ENCODE measurements at places on chromosomes 16 and 17.

DNA sequence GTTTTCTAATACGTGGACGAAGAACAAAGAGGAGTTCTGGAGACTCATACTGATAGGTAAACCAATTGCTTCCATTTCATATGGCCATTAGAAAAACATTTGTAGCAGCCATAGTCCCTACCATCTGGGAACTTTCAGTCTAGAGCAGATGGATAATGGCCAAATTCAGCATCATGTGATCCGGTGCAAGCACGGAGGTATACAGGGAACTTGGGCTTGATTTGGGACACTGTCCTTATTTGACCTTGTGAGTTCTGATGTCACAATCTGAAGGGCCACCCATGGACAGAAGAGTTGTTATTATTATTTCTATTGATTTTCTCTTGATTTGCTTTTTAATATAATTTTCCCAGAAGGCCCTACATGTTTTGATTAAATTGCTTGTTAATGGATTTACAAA lies 154.6 kb upstream of the ZNF267 start:
- no peak for DNase-seq

- DNase-seq = no peak
Measured at GRCh38 chr17:57760046-57760445, 14.9 kb upstream of the CCDC182 start.

DNA sequence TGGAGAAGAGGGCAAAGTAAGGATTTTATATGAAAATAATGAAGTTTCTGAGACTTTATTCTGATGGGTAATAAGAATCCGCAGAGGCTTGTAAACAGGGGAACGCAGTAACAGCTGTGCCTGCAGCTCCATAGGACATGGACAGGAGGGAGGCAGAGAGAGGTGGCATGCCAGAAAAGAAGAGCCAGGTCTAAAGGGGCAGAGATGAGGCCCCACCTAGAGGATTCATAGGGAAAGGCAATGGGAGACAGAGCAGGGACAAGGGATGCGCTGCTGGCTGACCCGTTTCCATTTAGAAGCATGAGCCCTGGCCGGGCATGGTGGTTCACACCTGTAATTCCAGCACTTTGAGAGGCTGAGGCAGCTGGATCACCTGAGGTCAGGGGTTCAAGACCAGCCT lies 340.3 kb upstream of the CDH5 start:
- no peak for DNase-seq

GRCh38 chr16:17451843-17452242 lies 18.9 kb downstream of the XYLT1 start:
- no peak for DNase-seq

DNA sequence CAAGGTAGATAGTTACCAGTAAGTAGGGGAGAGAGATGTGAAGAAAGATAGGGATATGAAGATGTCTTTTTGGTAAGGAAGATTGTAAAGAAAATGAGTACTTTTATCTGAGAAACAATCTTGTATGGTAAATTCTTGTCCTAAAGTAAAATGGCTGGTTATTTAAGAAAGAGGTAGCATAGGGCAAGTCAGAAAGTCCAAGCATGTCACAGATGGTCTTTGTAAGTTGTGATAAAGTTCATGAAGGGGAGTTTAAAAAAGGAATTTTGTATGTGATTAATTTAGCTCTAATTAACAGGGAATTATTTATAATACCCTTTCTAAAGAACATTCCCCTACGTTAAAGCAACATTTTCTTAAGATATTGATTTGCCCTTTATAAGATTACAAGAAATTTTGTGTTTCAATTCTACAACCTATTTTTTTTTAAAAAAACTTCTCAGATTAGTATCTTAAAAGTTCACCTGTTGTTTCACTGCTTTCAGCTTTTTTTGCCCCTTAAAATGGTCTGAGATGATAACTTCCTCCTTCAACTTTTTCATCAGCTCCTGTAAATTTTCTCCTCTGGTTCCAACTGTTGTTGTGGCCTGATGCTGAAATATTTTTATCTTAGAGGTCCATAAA lies 16.2 kb upstream of the CPHXL start:
- peak; percentile 17 for DNase-seq

DNA sequence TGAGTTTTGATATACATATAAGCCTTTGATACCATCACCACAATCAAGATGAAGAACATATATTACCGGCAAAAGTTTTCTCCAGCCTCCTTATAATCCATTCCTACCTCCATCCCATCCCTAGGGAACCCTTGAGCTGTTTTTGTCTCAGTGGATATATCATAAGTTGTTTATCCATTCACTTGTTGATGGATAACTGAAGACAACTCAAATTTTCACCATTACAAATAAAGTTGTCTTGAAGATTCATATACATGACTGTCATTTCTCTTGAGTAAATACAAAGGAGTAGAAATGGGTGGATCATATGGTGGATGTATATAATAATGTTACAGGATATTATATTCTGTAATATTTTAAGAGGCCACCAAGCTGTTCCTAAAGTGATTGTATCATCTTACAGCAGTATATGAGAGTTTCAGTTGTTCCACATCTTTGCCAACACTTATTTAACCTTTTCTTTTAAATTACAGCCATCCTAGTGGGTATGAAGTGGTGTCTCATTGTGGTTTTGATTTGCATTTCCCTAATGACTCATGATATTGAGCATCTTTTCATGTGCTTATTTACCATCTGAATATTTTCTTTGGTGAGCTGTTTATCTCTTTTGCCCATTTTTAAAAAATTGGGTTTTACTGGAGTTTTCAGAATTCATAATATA lies 17.4 kb downstream of the NF1 start:
- DNase-seq = no peak

GRCh38 chr16:10919003-10919351 lies 23.3 kb downstream of the DEXI start:
- no peak for DNase-seq

DNA sequence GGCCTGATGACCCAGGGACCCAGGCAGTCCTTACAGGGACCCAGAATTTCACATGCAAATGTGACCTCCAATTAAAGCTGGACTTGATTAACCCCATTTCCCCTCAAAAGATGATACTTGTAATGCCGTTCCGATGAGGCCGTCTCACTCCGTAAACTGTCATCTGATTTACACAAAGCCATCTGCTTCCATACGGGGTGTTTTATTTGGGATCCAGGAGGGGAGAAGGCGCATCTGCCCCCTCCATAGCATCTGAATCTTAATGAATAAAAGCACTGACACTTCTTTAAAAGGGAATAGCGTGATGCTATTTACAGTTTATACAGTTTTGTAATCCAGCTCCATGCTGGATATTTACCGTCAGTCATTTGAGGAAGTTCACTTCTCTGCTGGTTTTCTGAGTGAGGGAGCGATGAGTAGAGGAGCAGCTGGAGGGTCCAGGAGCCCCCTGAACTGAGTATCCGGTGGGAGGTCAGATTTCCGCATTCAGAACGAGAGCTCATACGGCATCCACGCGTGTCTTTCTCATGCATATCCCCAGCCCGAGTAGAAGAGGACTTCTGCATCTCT lies 452.7 kb downstream of the WWOX start:
- DNase-seq = no peak

DNA sequence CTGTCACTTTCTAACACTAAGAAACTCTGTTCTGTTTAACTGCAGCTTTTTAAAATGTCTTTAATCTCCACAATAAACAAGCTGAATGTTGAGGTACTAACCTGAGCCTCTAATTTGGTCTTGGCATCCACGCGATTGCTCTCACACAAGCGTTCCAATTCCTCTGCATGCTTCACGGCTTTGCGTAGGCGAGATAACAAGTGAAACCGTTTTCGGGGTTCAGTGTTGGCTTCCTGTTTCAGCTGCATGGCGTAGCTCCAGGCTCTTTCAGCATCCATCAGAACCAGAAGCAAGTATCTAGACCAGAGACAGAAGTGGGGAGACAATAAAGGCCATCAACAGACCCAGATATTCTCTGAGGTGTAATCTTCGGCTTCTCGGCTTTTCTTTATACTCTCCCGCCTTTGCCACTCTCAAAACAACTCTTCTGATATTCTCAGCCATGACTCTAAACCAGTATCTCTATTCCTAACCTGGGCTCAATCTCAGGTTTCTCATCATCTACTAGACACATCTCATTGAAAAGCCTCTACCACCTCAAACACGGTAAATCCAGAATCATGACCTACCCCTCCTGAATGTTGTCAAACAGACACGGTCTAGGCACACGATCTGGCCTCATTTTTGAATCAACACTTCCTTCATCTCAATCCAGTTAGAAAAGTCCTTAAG lies 8.3 kb downstream of the SRP68 start:
- DNase-seq = peak; percentile 9

- DNase-seq = no peak
Measured at GRCh38 chr17:47099451-47099986, 89.6 kb downstream of the CDC27 start.

DNA sequence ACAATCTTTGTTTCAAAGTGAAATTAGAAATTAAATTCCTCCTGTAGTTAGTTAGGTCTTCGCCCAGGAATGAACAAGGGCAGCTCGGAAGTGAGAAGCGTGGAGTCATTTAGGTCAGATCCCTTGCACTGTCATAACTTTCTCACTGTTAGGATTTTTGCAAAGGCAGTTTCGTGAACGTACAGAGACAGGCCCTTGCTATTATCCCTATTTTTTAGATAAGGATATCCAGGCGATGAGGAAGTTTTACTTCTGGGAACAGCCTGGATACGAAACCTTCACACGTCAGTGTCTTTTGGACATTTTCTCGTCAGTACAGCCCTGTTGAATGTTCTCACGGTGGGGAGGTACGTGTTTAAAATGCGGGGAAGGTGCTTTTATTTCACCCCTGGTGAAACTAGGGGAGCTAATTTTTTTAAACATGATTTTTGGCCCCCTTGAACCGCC lies 318 bp upstream of the RBL2 start:
- no peak for DNase-seq

DNA sequence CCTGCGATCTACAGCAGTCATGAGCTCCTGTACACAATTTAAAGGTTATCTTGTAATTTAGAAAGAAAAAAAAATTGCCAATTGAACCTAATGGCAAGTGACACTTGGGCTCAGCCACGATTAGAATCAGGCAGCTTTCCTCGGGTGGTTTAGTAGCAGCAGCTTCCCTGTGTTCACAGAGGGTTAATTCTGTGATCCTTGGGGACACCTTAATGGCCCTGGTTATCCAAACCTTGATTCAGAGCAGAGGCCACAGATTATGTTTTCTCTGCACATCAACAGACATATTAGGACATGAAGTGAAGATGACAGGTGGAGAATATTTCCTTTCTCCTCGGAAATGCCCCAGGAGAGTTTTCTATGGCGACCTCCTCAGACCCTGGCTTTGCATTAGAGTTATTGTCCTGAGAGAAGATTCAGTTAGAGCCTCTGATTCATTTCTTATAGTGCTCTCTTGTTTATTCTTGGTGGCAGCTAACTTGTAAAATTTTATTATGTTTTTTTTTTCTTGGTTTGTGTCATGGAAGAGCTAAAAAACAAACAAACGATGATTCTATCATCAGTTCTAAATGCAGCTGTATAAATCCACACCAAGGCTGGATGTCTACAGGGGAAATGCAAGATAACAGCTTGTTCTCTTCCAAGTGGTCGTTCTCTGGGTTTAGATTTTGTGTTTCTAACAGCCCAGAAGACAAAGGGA lies 351.2 kb upstream of the DYNLRB2 start:
- no peak for DNase-seq

- no peak for DNase-seq
Measured at GRCh38 chr17:5838661-5839300, 231.4 kb upstream of the WSCD1 start.

- DNase-seq = no peak
Measured at GRCh38 chr17:28747051-28747691, 3.4 kb downstream of the TRAF4 start.

- no peak for DNase-seq
Measured at GRCh38 chr17:45904866-45905265, 10.5 kb downstream of the MAPT start.

DNA sequence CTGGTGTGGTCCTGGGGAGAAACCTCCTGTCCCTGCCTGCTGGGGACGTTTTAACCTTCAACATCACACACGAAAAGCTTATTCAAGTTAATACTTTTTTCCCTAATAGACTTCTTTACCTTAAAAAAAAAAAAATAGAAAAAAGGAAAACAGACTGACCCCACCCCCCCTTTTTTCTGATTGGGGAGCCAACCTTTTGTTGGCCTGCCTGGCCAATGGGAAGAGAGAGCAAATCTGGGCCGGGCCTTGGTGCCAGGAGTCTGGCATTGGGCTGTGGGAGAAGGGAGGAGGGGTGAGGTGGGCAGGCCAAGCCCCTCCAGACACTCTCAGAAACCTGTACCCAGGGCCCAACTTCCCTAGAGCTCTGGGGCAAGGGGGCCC lies 3.0 kb downstream of the CBX8 start:
- DNase-seq = no peak

GRCh38 chr17:4599505-4600281 lies 15.4 kb downstream of the SMTNL2 start:
- DNase-seq = no peak
